ENCODE measurements at places on chromosomes 6 and 20. TPM values are rescaled to one million over a fixed set of nuclear protein-coding genes. Genes with fewer than 3 reads are reported as not detected.

The DPPA5 gene
- not detected for total RNA-seq

The CNR1 gene
- total RNA-seq: not detected

The CYP24A1 gene
- total RNA-seq: 1.2 TPM

The SIGLEC1 gene
- not detected for total RNA-seq

The MEI4 gene
- not detected for total RNA-seq

The SAMD10 gene
- total RNA-seq: 1.3 TPM

The PSMF1 gene
- total RNA-seq: 160 TPM

The STK35 gene
- total RNA-seq: 19.7 TPM

The BHLHE23 gene
- total RNA-seq: not detected

The CGA gene
- total RNA-seq: 6.3 TPM

The SYNCRIP gene
- 99.0 TPM for total RNA-seq

The REM1 gene
- total RNA-seq: not detected

The FAM217B gene
- total RNA-seq: 2.2 TPM

The SPDEF gene
- not detected for total RNA-seq

The TMEM200A gene
- 43.3 TPM for total RNA-seq

The ZCCHC3 gene
- total RNA-seq: 13.8 TPM

The TMEM30A gene
- total RNA-seq: 152 TPM

The ATP9A gene
- total RNA-seq: 14.2 TPM

The HDGFL1 gene
- total RNA-seq: not detected

The SLC17A1 gene
- total RNA-seq: not detected

The TTK gene
- 16.7 TPM for total RNA-seq

The HLA-G gene
- not detected for total RNA-seq

The ECT2L gene
- not detected for total RNA-seq

The EEF1A2 gene
- 0.43 TPM for total RNA-seq

The PET117 gene
- 11.5 TPM for total RNA-seq

The TRIM40 gene
- not detected for total RNA-seq

The PPIL6 gene
- total RNA-seq: 3.7 TPM

The FOXS1 gene
- total RNA-seq: not detected

The LRRC73 gene
- total RNA-seq: 1.6 TPM

The TRIM10 gene
- not detected for total RNA-seq

The SNRPB gene
- total RNA-seq: 280 TPM

The SLC24A3 gene
- not detected for total RNA-seq

The KCNK5 gene
- total RNA-seq: not detected

The DEFB132 gene
- not detected for total RNA-seq

The WFDC5 gene
- total RNA-seq: not detected
